ENCODE measurements at places on chromosomes 13 and 19.

GRCh38 chr19:56092685-56093631 is 28.1 kb downstream of the ZNF787 start:
- no peak overlapping the region for H3K4me3 ChIP-seq
- H3K27me3 ChIP-seq, result no peaks in the 10 kb centered on the region
- H3K4me1 ChIP-seq, result no peaks in the 10 kb centered on the region
- H3K36me3 ChIP-seq, result peaks cover 32% of the 10 kb centered on the region
- H3K27ac ChIP-seq, result no peak overlapping the region

GRCh38 chr13:87093399-87093798 is 577.8 kb upstream of the SLITRK5 start:
- no peaks in the 10 kb centered on the region for H3K4me1 ChIP-seq
- H3K27ac ChIP-seq, result no peak overlapping the region
- H3K36me3 ChIP-seq, result no peaks in the 10 kb centered on the region
- no peak for DNase-seq

DNA sequence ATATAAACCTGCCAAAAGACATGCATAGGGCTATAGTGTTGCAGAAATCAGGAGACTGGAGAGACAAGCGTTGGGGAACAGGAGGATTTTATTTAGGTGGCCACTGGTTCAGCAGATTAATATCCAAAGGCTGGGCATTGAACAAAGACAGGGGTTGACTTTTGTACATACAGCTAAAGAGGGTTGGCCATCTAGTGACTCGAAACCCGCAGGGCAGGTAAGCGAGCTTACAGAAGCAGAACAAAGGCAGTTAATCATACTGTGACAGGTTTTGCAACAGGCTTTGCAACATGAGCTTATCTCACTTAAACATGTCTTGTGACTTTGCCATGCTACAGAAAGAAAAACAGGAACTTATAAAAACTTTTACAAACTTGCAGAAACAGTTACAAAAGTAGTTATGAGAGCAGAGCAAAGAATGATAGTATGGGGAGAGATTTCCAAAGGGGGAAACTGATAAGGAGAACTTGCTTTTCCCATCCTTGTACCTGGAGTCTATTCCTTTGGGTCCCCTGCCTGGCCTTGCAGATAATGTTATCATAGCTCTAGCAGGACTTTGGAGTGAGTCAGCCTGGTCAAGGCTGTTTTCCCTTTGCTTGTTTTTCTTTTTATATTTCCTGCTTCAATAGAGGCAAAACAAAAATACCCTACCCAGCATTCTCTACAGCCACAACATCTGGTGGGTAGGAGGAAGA is 234.2 kb downstream of the PCDH17 start:
- H3K4me1 ChIP-seq, result no peaks in the 10 kb centered on the region
- no peaks in the 10 kb centered on the region for H3K36me3 ChIP-seq
- DNase-seq, result no peak

- H3K4me1 ChIP-seq, result no peaks in the 10 kb centered on the region
- no peak for DNase-seq
- no peaks in the 10 kb centered on the region for H3K36me3 ChIP-seq
- no peak overlapping the region for H3K4me3 ChIP-seq
- no peaks in the 10 kb centered on the region for H3K27me3 ChIP-seq
These were observed 2.9 kb downstream of the EDNRB start for GRCh38 chr13:77915686-77916085.

DNA sequence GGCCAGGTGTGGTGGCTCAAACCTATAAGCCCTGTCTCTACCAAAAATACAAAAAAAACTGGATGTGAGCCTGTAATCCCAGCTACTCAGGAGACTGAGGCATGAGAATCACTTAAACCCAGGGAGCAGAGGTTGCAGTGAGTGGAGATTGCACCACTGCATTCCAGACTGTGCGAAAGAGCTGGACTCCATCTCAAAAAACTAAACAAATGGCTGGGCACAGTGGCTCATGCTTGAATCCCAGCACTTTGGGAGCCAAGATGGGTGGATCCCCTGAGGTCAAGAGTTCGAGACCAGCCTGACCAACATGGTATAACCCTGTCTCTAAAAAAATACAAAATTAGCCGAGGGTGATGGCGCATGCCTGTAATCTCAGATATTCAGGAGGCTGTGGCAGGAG is 34.9 kb upstream of the ZNF83 start:
- no peak overlapping the region for H3K27ac ChIP-seq
- H3K36me3 ChIP-seq, result no peaks in the 10 kb centered on the region
- no peak for DNase-seq
- H3K4me1 ChIP-seq, result peaks cover 12% of the 10 kb centered on the region
- no peaks in the 10 kb centered on the region for H3K27me3 ChIP-seq
- H3K4me3 ChIP-seq, result no peak overlapping the region

DNA sequence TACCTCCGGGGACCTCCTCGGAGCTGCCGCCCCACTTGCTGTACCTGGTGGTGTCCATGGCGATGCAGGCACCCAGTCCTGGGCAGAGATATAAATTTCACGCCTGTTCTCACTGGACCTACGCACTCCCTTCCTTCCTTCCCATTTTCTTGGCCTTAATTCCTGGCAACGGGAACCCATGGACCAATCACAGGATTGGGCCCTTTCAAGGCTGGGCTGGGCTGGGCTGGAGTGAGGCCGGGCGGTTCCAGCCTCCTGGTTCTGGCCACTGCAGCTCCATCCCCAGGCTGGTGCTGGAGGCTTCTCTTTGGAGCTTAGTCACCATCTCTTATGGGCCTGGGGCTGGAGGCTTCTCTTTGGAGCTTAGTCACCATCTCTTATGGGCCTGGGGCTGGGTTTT is at the start of gene CLEC4G:
Gene CLEC4G (minus strand): TSS at position 66 of the 400 bp plus-strand sequence. CDS start 8 bp downstream, at position 58.
- H3K4me1 ChIP-seq, result 0 out of 2 replicates have a peak, but pooled peaks cover under 1% of the 10 kb centered on the region
- H3K27ac ChIP-seq, result no peak within 1 kb of the TSS
- H3K27me3 ChIP-seq, result 0 out of 2 replicates have a peak, but pooled peaks cover 1% of the 10 kb centered on the region
- no peak for DNase-seq
- H3K4me3 ChIP-seq, result no peak within 1 kb of the TSS

- peak within 1 kb of the TSS; percentile 74 for H3K4me3 ChIP-seq
- H3K4me1 ChIP-seq, result 0 out of 2 replicates have a peak, but pooled peaks cover 4% of the 10 kb centered on the region
- peaks cover 17% of the 10 kb centered on the region for H3K27me3 ChIP-seq
- no peaks in the 10 kb centered on the region for H3K36me3 ChIP-seq
- H3K27ac ChIP-seq, result no peak within 1 kb of the TSS
- no peak for DNase-seq
These were observed at the start of gene SACS for GRCh38 chr13:23433171-23434153. Gene SACS, minus strand, starts transcription at chr13:23433702. Its CDS starts 22,463 bp downstream, at chr13:23411239.

- H3K27me3 ChIP-seq, result no peaks in the 10 kb centered on the region
- peaks cover 27% of the 10 kb centered on the region for H3K4me1 ChIP-seq
- H3K4me3 ChIP-seq, result peak overlapping the region; percentile 82
- DNase-seq, result peak; percentile 87
- H3K27ac ChIP-seq, result peak overlapping the region; percentile 59
- no peaks in the 10 kb centered on the region for H3K36me3 ChIP-seq
These were observed 426 bp upstream of the AKAP11 start for GRCh38 chr13:42271337-42272114.

DNA sequence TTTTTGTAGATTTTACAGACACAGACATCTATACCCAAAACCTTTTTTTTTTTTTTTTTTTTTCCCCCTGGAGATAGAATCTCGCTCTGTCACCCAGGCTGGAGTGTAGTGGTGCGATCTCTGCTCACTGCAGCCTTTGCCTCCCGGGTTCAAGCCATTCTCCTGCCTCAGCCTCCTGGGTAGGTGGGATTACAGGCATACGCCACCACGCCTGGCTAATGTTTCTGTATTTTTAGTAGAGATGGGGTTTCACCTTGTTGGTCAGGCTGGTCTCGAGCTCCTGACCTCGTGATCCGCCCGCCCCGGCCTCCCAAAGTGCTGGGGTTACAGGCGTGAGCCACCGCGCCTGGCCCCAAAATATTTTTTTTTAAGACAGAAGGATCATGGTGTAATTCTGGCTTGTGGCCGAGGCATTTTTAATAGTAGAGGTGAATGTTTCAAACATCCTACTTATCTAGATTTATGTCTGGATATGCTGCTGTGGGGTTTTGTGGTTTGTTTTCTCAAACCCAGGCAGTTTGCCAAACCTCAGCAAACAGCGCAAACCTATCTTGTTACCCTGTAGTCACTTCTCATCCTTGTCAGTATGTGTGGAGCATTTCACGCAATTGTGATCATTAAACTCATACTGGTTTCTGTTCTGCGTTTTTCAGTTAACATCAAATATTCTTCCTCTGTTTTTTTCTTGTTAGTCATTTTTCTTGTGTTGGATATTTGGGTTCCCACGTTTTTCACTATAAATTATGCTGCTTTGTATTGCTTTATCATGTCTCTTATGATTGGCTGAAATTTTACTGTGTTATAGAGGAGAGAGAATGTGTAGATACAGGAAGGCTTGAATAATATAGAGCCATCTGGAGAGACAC is 36.2 kb upstream of the GARRE1 start:
- H3K4me1 ChIP-seq, result no peaks in the 10 kb centered on the region
- no peak overlapping the region for H3K4me3 ChIP-seq
- H3K27me3 ChIP-seq, result no peaks in the 10 kb centered on the region
- DNase-seq, result no peak
- no peak overlapping the region for H3K27ac ChIP-seq
- peaks cover 63% of the 10 kb centered on the region for H3K36me3 ChIP-seq

- H3K4me1 ChIP-seq, result no peaks in the 10 kb centered on the region
- no peak overlapping the region for H3K4me3 ChIP-seq
- no peak overlapping the region for H3K27ac ChIP-seq
These were observed 395.5 kb upstream of the NBEA start for GRCh38 chr13:34546344-34547250.

GRCh38 chr19:5719274-5719960 is 529 bp downstream of the LONP1 start:
- H3K27me3 ChIP-seq, result no peaks in the 10 kb centered on the region
- peak overlapping the region; percentile 95 for H3K27ac ChIP-seq
- peaks cover 31% of the 10 kb centered on the region for H3K4me1 ChIP-seq

GRCh38 chr19:29674374-29675119 is 9.3 kb downstream of the PLEKHF1 start:
- H3K27me3 ChIP-seq, result no peaks in the 10 kb centered on the region
- no peak overlapping the region for H3K27ac ChIP-seq
- no peak overlapping the region for H3K4me3 ChIP-seq
- H3K4me1 ChIP-seq, result peaks cover 35% of the 10 kb centered on the region

DNA sequence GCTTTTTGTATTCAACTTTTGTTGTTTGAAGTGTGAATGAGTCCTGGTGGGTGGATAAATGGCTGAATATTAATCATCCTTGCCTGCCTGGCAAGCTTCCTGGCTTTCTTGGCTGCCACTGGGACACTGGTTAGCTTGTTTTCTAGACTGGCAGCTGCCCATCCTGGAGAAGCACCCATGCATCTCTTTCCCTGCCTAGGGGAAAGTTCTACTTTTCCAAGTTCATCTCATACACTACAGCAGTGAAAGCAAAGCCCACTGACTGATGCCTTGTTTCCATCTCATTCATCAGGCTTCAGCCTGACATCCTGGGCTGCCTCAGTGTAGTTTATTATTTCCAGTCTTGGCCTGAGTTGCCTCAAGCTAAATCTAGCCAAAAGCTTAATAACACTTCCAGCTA is 244.8 kb downstream of the PCDH20 start:
- H3K27me3 ChIP-seq, result no peaks in the 10 kb centered on the region
- no peak overlapping the region for H3K4me3 ChIP-seq
- no peaks in the 10 kb centered on the region for H3K4me1 ChIP-seq
- DNase-seq, result no peak

DNA sequence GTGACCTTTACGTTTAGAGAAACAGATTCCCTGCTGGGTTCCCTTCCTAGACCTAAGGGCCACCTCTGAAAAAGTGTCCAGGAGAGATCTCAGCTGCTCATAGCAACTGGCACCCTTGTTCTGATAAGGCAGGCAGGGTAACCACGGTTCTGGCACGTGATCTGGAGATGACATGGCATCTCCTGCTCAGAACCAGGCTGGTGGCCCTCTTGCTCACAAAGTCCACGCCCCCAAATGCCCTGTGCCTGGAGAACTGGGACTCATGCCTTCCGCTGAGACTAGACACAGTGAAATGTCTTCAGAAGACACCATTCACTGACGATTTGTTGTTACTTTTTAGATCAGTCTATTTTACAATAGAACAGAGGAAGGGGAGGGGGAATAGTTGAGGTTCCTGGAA is 174.1 kb downstream of the ZNF536 start:
- no peaks in the 10 kb centered on the region for H3K27me3 ChIP-seq
- no peak for DNase-seq
- H3K36me3 ChIP-seq, result no peaks in the 10 kb centered on the region
- H3K4me1 ChIP-seq, result no peaks in the 10 kb centered on the region

DNA sequence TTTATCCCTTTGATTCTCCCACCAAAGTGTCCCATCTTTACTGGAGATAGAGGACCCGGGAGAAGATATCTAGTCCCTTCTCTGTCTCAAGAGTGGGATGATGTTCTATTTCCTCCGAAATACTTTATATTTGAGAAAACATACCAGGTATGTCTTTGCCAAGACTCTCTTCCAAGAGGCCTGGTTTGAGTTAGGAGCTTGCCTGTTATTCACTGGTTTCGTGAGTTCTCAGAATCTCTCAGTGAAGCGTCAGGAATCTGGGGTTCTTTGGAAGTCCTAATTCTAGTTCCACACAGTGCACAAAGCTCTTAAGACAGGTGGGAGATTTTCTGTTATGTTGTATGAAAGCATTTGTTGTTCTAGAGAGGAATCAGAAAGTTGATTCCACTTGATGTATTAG is 182.0 kb downstream of the DNAJC15 start:
- no peaks in the 10 kb centered on the region for H3K27me3 ChIP-seq
- H3K36me3 ChIP-seq, result no peaks in the 10 kb centered on the region
- no peaks in the 10 kb centered on the region for H3K4me1 ChIP-seq
- DNase-seq, result no peak
- no peak overlapping the region for H3K27ac ChIP-seq
- no peak overlapping the region for H3K4me3 ChIP-seq

GRCh38 chr19:2494447-2495129 is 18.7 kb downstream of the GADD45B start:
- peak overlapping the region; percentile 80 for H3K4me3 ChIP-seq
- H3K27me3 ChIP-seq, result peaks cover 71% of the 10 kb centered on the region
- no peaks in the 10 kb centered on the region for H3K36me3 ChIP-seq
- DNase-seq, result no peak
- peaks cover 55% of the 10 kb centered on the region for H3K4me1 ChIP-seq
- H3K27ac ChIP-seq, result no peak overlapping the region

DNA sequence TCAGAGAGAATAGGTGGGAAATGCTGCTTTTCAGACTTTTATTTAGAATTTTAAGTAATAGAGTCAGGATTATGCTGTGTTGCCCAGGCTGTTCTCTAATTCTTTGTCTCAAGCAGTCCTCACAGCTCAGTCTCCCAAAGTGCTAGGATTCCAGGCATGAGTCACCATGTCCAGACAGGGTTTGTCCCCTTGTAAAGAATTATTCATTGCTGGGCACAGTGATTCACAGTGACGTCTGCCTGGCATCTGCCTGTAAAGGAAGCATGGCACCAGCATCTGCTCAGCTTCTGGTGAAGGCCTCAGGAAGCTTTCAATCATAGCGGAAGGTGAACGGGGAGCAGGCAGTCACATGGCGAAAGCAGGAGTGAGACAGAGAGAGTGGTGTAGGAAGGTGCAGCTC is 17.7 kb downstream of the ZNF763 start:
- H3K36me3 ChIP-seq, result no peaks in the 10 kb centered on the region
- 0 out of 2 replicates have a peak, but pooled peaks cover 8% of the 10 kb centered on the region for H3K4me1 ChIP-seq
- H3K27me3 ChIP-seq, result no peaks in the 10 kb centered on the region
- H3K4me3 ChIP-seq, result no peak overlapping the region

DNA sequence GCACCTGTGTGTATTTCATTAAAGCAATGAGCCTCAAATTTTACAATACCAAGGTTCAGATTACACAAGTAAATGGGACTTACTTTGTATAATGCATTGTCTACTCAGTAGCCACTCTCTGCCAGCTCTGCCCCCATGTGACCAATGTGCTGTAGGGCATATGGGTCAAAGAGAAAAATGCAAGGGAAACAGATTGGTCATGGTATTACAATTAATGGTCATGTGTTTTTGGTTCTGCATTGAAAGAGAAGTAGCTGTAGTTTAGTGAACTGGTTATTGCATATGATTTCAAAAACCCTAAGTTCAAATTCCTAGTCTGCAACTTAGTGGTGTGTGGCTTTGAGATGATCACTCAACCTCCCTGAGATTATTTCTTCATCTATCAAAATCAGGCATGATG is 545.4 kb downstream of the SUCLA2 start:
- no peak for DNase-seq
- H3K4me1 ChIP-seq, result no peaks in the 10 kb centered on the region
- no peak overlapping the region for H3K4me3 ChIP-seq
- no peaks in the 10 kb centered on the region for H3K27me3 ChIP-seq
